ENCODE measurements at places on chromosomes 2 and 18. TPM values are rescaled to one million over a fixed set of nuclear protein-coding genes. Genes with fewer than 3 reads are reported as not detected.

Gene NEU4
- not detected for polyA plus RNA-seq

Gene SMYD1
- polyA plus RNA-seq = 0.48 TPM

- DNase-seq = peak; percentile 3
Observed at GRCh38 chr18:61435064-61435652, 101.9 kb downstream of the CDH20 start.

- DNase-seq = peak; percentile 33
Observed at GRCh38 chr2:171159372-171160118, 1.1 kb downstream of the TLK1 start.

- DNase-seq = no peak
Observed at GRCh38 chr2:84649487-84650142, 133.3 kb downstream of the DNAH6 start.

GRCh38 chr2:66481100-66481549, 46.2 kb downstream of the MEIS1 start:
- peak; percentile 31 for DNase-seq

DNA sequence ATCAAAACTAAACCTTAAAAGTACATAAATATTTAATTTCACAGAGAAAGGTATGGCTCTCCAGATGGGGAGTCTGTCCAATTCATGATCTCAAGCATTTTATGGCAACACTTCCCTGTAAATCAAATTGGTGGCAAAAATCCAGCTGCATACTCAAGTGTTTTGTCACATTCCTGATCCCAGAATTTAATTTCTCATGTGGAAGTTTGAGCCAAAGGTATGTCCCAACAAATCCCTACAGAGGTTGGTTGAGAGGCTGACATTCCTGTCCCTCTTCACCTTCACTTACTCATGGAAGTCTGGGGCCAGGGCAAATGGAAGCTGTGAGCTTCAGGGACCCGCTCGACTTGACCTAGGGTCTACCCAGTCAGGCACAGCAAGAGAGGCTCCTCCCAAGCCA, 17.7 kb downstream of the KLF7 start:
- DNase-seq = no peak

GRCh38 chr2:54059986-54060385, 55.4 kb upstream of the ACYP2 start:
- DNase-seq = no peak

DNA sequence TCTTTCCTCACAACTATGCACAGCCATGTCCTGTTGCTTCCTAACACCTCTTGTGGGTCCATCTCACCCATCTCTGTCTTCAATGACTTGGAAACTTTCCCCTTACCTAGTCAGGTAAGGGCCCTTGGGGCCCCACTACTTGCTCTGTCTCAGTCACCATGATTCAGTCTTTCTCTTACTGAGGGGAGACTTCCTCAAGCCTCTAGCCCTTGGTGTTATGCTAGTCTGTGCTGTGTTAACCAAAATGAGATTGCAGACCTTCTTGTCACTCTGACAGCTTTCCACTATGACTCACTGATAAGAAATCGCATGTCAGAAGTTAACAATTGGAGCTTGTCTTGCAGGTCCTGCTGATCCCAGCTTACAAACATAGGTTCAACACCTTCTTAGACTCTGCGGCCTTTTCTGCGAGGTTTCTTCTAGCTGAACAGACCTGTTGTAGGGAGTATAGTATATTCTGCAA, 65.3 kb downstream of the WDR75 start:
- DNase-seq = peak; percentile 31

Gene INHBB
- 0.37 TPM for polyA plus RNA-seq

- peak; percentile 74 for DNase-seq
Observed at GRCh38 chr2:222671259-222672067, at the start of gene MOGAT1. Gene MOGAT1 (plus strand): TSS chr2:222671658. CDS start chr2:222671786, 128 bp downstream.

Gene PLEK
- 5.5 TPM for polyA plus RNA-seq

DNA sequence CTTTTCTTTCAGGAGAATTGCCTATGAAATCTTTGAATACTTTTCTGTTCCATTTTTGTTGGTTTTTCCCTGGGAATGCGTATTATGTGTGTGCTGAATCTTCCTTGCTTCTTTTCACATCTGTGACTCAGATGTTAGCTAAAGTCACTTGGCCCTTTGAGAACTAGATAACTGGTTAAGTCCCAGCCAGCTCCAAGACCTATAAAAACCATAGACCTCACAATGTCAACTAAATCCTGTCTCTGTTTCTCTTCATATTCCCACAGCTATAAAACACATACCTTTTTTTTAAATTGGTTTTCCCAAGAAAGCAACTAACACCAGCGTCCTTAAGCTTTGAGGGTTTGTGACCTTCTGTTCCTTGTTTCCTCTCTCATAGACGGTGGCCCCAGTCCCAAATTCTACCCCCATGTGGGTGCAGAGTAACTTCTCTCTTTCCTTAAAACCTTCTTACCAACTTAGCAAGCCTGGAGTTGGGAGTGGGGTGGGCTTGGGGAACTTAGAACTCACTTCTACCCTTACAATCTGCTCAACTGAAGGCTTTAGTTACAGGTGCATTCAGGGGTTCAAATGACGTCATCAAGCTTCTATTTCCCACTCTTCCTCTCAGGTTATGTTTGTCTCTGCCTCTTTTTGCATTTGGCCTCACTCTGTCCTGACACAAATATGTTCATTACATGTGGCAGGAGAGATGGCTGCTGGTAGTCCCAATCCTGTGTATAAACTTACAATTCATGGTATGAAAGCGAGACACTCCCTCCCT, 58.1 kb upstream of the TGIF1 start:
- no peak for DNase-seq

Gene LYPD1
- 1.1 TPM for polyA plus RNA-seq

Gene HOXD3
- 0.44 TPM for polyA plus RNA-seq

- DNase-seq = no peak
Observed at GRCh38 chr2:106115250-106115649, 78.9 kb downstream of the UXS1 start.

Gene GALNT13
- not detected for polyA plus RNA-seq

- no peak for DNase-seq
Observed at GRCh38 chr2:72013726-72014125, 133.9 kb downstream of the CYP26B1 start.

- no peak for DNase-seq
Observed at GRCh38 chr2:222521099-222521498, 96.8 kb downstream of the SGPP2 start.

DNA sequence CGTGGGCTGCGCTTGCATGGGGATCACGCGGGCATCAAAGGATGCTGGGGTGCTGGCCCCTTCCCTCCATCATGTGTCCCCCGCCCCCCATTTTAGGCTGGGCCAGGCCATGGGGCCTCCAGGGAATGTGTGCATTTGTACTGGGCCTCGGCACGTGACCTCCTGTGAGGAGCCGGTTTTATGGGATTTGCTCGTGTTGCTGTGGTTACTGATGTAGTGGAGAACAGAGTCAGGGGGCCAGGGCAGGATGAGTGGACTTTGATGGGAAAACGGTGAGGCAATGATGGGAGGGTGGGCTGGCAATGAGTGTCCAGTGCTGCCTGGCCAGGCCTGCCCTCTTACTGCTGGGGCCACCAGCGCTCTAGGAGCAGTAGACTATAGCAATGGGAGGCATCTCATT, 257.7 kb downstream of the LOXHD1 start:
- no peak for DNase-seq

DNA sequence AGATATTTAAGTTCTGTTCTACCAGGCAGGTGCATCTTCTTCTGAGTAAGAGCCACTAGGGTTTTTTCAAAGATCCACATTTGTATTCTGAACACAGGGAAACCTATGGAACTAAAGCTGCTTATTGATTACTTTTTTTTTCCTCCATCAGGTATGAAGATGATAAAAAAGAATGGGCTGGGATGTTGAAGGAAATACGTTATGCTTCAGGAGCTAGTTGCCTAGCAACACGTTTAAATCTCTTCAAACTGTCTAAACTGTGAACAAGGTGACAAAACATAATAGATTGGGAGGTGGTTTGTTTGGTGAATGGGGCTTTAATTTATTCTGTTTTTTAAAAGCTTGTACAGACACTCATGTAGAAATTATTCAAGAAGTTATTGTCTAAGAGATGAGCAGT, 15.9 kb downstream of the KLHL41 start:
- DNase-seq = no peak

DNA sequence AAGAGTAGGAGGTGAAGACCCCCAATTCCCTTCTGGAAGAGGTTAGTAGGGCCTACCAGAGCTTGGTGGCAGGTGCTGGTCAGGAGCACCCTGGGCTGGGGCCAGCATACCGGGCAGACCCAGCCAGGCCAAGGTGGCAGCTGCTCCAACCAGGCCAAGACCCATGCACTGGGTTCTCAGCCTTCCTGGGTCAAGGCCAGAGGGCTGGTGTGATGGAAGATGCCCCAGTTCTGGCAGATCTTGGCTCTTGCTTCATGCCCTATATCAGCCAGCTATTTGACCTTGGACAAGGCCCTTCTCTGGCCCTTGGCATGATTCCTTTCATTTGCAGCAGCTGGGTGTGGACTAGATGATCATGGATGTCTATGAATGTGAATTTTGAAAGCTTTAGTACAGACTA, 57.7 kb downstream of the PRKCE start:
- DNase-seq = no peak

Gene IGFBP5
- polyA plus RNA-seq = 215 TPM

Gene MYCN
- polyA plus RNA-seq = 1.5 TPM

GRCh38 chr2:56288838-56289580, 105.2 kb downstream of the CCDC85A start:
- DNase-seq = no peak

GRCh38 chr18:9287036-9287435, 47.5 kb upstream of the TWSG1 start:
- no peak for DNase-seq

Gene RGPD4
- polyA plus RNA-seq = not detected

DNA sequence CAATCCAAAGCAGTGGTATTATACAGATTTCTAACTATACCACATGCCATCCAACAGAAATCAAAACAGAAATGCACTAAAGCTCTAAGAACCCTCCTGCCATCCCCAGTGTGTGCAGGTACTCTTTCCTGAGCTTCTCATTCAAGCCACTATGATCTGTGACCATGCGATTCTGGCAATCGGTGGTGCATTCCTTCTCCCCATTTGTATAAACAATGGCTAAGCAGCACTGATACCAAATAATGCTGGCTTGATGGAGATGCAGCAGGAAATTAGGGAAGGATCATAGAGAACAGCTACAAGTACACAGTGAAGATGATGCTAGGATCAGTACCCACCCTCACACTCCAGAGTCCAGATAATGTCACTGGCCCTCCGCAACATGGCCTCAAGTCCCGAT, 51.8 kb downstream of the PPP4R1 start:
- DNase-seq = no peak

DNA sequence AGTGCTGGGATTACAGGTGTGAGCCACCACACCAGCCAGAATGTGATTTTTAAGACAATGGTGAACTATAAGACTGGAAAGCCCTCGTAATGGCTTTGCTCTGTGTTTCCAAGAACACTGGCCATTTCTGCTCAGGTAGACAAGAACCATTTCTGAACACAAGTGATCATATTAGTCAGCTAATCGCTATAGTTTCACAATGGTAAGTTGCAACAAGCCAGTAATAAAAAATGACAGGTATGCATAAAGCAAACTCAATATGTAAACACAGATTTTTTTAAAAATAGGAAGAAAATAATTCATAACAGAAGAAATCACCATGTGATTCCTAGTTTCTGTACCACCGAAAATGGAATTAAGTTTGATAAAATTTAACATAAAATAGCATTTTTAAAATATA, 166.5 kb downstream of the THADA start:
- no peak for DNase-seq

GRCh38 chr18:75441896-75442295, 14.4 kb upstream of the SMIM21 start:
- DNase-seq = no peak

Gene SERPINB4
- polyA plus RNA-seq = 3.8 TPM

Gene CYTIP
- 9.3 TPM for polyA plus RNA-seq

GRCh38 chr2:67057901-67058703, 339.0 kb upstream of the ETAA1 start:
- DNase-seq = no peak

DNA sequence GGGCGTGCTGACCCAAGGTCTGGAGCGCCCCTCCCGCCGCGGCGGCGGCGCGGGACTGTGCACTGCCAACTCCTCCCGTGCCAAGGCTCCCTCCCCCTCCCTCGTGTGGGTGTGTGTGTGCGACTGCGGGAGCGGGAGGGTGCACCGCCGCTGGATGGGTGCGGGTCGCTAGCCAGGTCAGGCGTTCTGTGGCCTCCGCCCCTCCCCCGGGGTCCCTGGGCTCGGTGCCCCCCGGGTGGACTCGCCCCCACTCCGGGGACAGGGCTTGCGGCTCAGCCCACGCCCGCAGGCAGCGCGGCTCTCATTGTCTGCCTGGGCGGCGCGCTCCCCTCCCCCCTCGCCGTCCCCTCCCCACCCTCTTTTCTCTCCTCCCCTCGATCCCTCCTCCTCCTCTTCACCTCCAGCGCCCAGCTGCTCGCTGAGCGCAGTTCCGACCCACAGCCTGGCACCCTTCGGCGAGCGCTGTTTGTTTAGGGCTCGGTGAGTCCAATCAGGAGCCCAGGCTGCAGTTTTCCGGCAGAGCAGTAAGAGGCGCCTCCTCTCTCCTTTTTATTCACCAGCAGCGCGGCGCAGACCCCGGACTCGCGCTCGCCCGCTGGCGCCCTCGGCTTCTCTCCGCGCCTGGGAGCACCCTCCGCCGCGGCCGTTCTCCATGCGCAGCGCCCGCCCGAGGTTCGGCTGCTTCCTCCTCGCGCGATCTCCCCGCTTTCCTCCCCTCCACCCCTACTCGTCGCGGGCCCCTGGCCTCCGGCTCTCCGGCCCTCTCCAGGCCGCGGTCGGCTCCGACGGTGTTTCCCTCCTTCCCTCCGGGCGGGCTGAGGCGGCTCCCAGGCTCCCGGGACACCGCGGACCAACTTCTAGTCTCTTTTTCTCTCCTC, at the start of gene GATA6:
TSS of gene GATA6 (plus strand) at position 579 of the 878 bp plus-strand sequence. CDS start 1,556 bp downstream, outside the sequence.
- peak; percentile 95 for DNase-seq

DNA sequence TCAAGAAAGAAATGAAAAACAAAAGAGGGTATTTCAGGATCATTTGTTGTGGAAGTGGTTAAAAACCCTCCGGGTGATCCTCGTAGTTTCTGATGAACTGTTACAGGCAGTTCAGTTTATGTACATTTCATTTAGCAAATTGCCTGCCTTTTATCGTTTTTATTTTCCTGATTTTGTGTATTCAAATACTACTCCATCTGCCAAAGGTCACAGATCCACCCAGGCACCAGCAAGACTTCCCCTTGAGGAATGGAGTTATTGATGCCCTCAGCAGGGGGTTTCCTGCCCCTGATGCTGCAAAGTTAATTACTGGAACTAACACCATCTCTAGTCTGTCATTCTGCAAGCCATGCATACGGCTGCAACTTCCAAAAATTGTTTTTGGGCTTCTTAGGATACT, 641.9 kb downstream of the SLC4A3 start:
- peak; percentile 7 for DNase-seq

- DNase-seq = peak; percentile 69
Observed at GRCh38 chr2:73268830-73269685, 15.2 kb downstream of the FBXO41 start.

DNA sequence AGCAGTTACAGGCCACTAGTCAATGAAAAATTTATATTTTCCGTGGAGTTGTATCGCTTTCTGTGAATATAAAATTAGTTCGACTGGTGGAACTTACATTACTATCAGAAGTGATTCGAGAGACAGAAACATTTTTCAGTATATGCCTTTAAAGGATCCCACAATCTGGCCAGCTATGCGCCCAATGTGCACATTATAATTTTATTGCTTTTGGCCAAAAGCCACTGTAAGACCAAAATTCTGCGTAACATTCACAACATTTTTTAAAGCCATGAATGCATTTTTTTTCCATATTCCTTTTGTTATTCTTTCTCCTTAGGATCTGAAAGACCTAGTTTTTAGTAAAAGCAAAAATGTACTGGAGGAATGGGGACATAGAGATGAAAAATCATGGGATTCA, 131.0 kb upstream of the CHAC2 start:
- DNase-seq = no peak

Gene SP3
- polyA plus RNA-seq = 21.1 TPM

- no peak for DNase-seq
Observed at GRCh38 chr2:162473986-162474385, 130.1 kb downstream of the GCA start.

Gene GYPC
- polyA plus RNA-seq = 63.4 TPM

All from stomach (tissue), 19 donors.